ENCODE measurements at places on chromosomes 12 and 14. TPM values are rescaled to one million over a fixed set of nuclear protein-coding genes. Genes with fewer than 3 reads are reported as not detected.

TRMT61A gene
- total RNA-seq, result 7.3 TPM

TSPAN8 gene
- 0.43 TPM for total RNA-seq

DPY19L2 gene
- 1.8 TPM for total RNA-seq

HCAR1 gene
- total RNA-seq, result 0.09 TPM

POTEG gene
- not detected for total RNA-seq

CD69 gene
- total RNA-seq, result not detected

KLHDC1 gene
- total RNA-seq, result 4.0 TPM

RPL41 gene
- total RNA-seq, result 4,326 TPM

BIN2 gene
- total RNA-seq, result not detected

MFAP5 gene
- 20.3 TPM for total RNA-seq

BLTP3B gene
- 38.4 TPM for total RNA-seq

TMEM121 gene
- 10.0 TPM for total RNA-seq

TAS2R42 gene
- not detected for total RNA-seq

MYF6 gene
- not detected for total RNA-seq

CLEC2A gene
- total RNA-seq, result not detected

OTUB2 gene
- 0.85 TPM for total RNA-seq

CAPS2 gene
- 6.7 TPM for total RNA-seq

AMN gene
- 0.18 TPM for total RNA-seq

EPYC gene
- 0.09 TPM for total RNA-seq

SERPINA3 gene
- total RNA-seq, result 8.0 TPM

LRRC10 gene
- not detected for total RNA-seq

IL31 gene
- total RNA-seq, result not detected

LYZ gene
- total RNA-seq, result 0.09 TPM

NKX2-1 gene
- total RNA-seq, result not detected

ITGB7 gene
- total RNA-seq, result 0.37 TPM

PRICKLE1 gene
- 4.3 TPM for total RNA-seq

NPAS3 gene
- 0.28 TPM for total RNA-seq

AEBP2 gene
- 15.4 TPM for total RNA-seq

CLMN gene
- total RNA-seq, result 1.9 TPM

MDM1 gene
- 9.7 TPM for total RNA-seq

INHBC gene
- not detected for total RNA-seq

SLCO1B1 gene
- total RNA-seq, result not detected

MGP gene
- total RNA-seq, result 8.0 TPM

CMKLR1 gene
- 0.14 TPM for total RNA-seq

ITGA5 gene
- total RNA-seq, result 183 TPM

HVCN1 gene
- total RNA-seq, result 8.5 TPM

TRHDE gene
- total RNA-seq, result 3.5 TPM

ADSS1 gene
- total RNA-seq, result 5.3 TPM

ALKBH2 gene
- total RNA-seq, result 19.8 TPM

GPR84 gene
- not detected for total RNA-seq

KRT6C gene
- not detected for total RNA-seq

DAO gene
- not detected for total RNA-seq

CPNE8 gene
- 6.7 TPM for total RNA-seq

OR6C2 gene
- total RNA-seq, result not detected

FOXG1 gene
- under 0.01 TPM for total RNA-seq

NOS1 gene
- total RNA-seq, result not detected

KRT80 gene
- under 0.01 TPM for total RNA-seq

DNM1L gene
- total RNA-seq, result 61.3 TPM

OAS2 gene
- 0.71 TPM for total RNA-seq

HOXC12 gene
- total RNA-seq, result not detected

NGB gene
- total RNA-seq, result not detected

OTOGL gene
- total RNA-seq, result 0.14 TPM

LALBA gene
- total RNA-seq, result not detected

LBHD2 gene
- not detected for total RNA-seq

GPR135 gene
- total RNA-seq, result 2.1 TPM

OR4N2 gene
- not detected for total RNA-seq

CHGA gene
- not detected for total RNA-seq
